Stimulated activated CD8-positive, alpha-beta memory T cell treated with anti-CD3 and anti-CD28 coated beads, Interleukin-4, amount 100 ng/mL, for 1 hour (primary cell): ENCODE measurements at places on chromosomes 7 and 10.

- no peak for DNase-seq
Measured at GRCh38 chr10:108204528-108205305, 1040.2 kb upstream of the SORCS1 start.

- DNase-seq = no peak
Measured at GRCh38 chr10:6583447-6583846, 3.4 kb upstream of the PRKCQ start.

- no peak for DNase-seq
Measured at GRCh38 chr7:139918480-139918879, 89.4 kb downstream of the TBXAS1 start.

DNA sequence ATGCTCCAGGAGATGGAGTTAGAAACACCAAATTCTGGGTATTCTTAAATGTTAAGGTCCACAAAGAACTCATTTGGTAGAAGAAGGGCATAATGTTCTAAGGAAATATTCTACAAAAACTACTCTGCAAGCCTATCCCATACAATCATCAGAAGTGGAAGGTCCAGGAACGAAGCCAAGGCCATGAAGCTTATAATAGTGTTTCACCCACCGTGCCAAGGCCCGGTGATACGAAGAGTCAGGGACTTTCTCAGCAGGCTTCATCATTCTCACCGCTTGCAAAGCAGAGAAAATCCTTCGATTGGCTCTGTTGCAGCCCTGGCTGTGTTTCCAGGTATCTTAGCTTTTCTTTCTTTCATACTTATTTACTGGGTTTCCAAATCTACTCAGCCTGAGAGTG, 351.9 kb upstream of the CELF2 start:
- no peak for DNase-seq

- DNase-seq = no peak
Measured at GRCh38 chr7:136692221-136692620, 176.2 kb upstream of the CHRM2 start.

- DNase-seq = no peak
Measured at GRCh38 chr10:46548498-46549090, 7.9 kb downstream of the GPRIN2 start.

DNA sequence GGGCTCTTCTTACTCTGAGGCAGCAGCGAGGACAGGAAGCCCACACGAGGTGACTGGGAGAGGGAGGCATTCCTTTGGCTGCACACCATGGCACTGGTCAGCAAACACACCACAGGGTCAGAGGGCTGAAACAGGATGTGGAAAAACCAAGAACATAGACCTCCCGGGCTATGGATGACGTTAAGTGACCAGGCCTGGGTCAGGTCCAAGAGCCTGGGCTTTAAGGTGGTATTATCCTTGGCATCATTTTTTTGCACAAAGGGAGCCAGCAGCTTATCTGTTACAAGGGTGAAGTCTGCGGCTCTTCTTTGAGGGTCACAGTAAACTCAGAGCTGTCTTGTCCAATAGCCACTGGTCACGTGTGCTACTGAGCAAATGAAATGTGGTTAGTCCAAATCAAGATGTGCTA, 7.0 kb downstream of the WDR91 start:
- no peak for DNase-seq

DNA sequence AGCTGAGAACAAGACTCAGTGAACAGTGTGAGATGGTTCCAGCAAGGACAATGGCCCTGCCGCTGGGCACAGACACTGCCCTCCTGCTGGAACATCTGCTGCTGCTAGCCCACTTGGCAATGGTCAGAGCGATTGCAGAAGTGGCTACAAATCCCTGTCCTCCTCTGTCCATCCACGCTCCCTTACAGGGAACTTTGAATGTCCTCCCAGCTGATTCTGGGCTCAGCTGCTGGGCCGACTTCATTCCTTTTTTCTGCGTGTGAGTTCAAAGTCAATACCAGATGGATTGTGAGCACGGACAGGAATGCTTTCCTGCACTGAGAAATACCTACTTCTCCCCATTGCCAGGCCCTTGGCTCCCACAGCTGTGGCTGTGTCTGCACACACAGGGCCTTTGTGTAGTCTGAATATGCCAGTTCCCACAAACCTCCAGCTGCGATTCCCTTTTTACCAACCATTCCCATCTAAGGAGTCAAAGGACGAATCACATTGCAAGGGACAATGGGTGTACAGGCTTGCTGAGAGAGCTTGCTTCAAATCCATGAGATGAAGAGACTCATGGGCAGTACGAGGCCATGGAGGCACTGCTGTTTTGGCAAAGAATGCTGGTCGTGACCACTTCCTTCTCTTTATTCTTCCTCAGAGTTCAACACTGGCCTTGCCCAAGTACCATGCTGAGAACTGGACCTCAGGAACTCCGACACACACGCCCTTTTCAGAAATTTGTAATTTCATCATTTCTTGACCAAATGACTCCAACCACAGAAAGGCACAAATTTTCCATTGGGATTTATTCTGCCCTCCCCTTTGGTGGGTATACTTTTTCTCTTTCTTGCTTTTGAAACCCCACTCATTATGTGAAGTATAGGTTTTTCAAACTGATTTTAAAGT, 44.2 kb downstream of the BPGM start:
- DNase-seq = no peak

DNA sequence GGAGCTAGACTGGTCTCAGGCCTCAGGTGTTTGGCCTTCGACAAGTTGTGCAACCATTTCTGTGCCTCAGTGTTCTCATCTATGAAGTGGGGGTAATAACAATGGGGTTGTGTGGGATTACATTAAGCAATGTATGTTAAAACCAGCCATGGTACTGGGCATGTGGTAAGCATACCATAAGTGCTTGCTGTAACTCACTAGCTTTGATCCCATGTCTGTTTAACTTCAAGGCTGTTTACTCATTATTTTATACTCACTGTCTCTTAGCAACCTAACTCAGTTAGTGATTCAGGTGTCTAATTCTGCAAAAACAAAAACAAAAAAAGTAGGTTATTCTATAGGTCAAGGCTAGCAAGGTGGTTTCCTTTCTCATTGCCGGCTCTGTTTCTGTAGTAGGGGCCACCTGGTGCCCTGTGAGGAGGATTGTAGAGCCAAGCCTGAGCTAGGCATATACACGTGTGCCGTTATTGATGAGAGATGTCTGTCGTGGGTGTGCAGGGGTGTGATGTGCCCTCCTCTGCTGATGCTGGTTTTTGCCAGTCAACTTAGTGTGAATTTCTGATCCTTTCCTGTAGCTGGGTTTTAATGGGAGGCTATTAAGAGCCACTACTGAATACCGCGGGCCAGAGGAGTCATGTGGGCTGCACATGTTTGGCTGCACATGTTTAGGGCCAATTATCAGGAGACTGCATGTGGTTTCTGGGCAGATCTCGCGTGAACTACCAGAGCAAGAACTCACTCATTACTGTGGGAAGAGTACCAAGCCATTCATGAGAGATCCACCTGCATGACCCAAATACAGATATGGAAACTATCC, 56.2 kb downstream of the EEPD1 start:
- DNase-seq = no peak

- DNase-seq = no peak
Measured at GRCh38 chr10:79055100-79055782, 13.5 kb upstream of the ZMIZ1 start.

- no peak for DNase-seq
Measured at GRCh38 chr7:75010036-75010435, 45.5 kb downstream of the CASTOR2 start.

DNA sequence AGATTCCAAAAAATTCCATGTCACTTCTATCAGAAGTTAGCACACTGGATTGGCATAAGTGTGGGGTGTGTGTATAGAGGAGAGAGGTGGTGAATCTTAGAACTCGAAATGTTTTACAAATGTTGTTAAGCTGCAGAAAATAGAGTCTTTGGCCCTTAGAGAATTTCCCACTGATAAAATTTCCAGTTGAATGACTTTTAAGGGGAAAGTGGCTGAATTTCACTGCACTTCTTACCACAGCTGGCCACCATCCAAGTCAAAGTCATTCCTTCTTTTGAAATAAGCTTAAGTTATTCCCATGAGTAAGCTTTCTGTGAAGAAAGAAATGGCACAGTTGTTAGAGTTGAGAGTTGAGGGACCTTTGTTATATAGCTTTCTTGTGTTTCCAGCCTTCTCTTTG, 13.9 kb downstream of the VCL start:
- no peak for DNase-seq

DNA sequence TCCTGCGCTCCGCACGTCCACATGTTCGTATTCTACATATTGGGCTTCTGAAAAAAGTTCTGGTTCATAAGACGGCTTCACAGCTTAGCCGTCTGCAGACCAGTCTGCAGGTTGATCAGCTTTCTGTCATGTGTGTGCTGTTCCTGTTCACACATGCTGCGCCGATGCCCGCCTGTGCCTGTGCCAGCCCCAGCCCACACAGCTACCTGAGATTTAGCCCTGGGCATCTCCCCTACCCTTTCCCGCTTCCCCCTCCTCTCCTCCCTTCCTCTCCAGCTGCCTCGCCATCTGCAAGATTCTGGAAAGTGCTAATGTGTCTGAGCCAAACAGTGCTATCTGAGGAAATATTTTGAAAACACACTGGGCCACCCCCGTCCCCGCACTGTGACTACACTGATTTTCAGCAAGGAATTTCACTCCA, 7.1 kb downstream of the CHST3 start:
- DNase-seq = no peak

DNA sequence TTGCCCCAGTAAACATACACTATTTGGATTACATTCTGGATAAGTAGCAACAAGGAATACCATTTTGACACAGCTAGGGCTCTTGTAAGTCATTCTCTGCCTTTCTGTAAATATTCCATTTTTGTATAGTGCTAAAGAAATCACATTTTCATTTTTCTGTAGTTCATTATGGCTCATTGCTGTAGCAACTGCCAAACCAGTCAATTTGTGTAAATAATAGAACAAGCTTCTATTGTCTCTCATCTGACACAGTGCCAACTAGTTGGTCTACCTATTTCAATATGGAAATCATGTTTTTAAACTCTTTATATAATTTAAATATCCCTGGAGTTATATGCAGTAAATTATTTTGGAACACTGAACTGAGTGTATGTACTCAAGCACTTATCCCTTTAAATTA, 193.7 kb downstream of the RELN start:
- no peak for DNase-seq

- no peak for DNase-seq
Measured at GRCh38 chr7:4809091-4809591, 33.7 kb downstream of the AP5Z1 start.

DNA sequence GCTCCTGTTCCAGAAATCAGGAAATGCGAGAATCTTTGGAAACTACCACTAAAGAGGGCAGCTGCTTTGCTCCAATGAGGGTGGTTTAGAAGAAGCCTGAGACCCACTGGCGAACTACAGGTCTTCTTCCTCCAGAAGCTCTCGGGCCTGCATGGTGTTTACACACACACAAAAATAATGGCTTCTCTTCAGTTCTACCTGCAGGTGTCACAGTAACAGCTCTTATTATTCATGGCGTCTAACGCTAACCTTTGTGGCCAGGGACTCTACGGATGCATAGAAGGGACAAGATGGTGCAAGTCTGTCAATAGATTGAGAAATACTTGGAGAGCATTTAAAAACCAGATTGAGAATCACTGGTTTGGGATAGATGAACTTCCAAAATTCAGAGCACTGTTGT, 22.4 kb downstream of the GPR141 start:
- DNase-seq = no peak
